ENCODE measurements at places on chromosomes 5 and 9. TPM values are rescaled to one million over a fixed set of nuclear protein-coding genes. Genes with fewer than 3 reads are reported as not detected.
A peak's percentile ranks its signal among the peaks of the same experiment; 100 is the strongest.

DNA sequence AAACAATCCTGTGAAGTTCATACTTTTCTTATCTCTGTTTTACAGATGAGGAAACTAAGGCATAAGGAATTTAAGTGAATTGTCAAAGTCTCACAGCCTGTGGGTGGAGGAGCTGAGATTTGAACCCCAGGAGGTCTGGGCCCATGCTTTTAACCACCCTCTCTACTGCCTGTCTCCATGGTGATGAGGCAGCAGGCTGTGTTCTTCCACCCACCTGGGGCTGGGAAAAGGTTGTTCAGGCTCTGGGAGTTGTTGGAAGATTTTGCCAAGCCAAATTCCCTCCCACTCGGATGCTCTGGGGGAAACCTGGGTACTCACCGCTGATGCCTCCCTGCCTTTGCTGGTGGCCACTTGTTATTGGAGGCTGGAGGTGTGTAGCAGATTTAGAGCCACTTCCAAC lies 18.3 kb upstream of the SYNPO start:
- DNase-seq, result no peak

GRCh38 chr5:166899343-166899742 lies 1392.1 kb upstream of the WWC1 start:
- DNase-seq, result no peak

DNA sequence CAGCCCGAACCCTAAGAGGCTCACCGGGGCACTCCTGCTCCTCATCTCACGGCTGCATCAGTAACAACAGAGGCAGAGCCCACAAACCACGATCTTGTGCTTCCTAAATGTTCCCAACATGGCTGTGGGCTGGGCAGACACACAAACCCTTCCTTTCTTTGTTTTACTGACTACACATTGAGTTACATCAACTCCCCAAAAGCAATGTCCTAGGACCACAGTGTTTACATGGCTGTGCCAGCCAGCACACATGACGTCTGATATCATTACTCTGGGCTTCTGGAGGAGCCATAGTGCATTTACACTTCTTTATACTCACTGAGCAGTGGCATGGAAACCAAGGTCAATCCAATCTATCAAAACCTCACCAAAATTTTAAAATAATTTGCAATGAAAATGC lies 101.4 kb downstream of the LHFPL2 start:
- no peak for DNase-seq

GRCh38 chr5:56585999-56586691 lies 229.2 kb upstream of the MAP3K1 start:
- no peak for DNase-seq

DNA sequence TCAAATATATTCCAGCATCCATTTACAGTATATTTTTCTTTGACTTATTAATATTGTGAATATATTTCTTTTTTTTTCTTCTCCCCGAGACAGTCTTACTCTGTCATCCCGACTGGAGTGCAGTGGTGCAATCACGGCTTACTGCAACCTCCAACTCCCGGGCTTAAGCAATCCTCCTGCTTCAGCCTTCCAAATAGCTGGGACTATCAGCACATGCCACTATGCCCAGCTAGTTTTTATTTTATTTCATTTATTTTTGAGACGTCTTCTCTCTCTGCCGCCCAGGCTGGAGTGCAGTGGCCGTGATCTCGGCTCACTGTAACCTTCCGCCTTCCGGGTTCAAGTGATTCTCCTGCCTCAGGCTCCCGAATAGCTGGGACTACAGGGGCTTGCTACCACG lies 7.4 kb upstream of the GLIPR2 start:
- DNase-seq, result no peak

DNA sequence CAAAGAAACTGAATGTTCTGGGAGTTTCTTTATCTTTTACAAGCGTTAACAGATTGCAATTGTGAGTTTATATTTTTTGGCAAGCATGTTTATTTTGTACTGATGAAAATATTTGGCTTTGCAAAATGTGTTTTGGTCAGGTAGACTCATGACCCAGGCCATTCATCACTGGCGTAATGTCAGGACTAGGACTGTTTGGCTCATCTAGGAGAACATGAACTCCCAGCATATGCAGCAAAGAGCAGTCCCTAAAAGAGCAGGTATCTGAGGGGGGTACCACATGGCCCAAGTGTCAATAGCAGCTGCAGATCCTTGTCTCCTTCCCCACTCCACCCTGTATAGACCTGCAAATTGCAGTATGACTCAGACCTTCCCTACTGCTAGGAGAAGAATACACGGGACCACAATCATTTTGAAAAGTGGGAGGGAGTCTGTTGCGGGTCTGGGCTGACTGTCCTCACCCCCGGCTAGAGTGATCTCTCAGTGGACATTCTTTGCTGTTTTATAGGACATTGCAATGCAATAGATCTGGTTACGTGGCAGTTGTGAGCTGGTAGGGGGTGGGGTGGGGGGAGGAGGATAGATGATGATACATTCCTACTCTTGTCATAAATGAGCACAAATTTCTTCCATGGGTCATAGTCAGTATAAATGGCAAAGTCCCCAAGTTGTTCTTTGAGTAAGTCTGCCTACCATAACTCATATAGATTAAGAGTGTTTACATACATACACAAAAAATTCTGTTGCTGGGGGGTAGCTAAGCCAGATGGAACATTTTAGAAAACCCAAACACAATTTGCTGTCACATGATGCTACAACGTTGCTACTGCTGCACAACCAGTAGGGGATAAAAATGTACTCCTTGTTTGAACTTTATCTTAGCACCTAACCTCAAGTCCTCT lies 20.8 kb upstream of the SNCAIP start:
- DNase-seq, result no peak

DNA sequence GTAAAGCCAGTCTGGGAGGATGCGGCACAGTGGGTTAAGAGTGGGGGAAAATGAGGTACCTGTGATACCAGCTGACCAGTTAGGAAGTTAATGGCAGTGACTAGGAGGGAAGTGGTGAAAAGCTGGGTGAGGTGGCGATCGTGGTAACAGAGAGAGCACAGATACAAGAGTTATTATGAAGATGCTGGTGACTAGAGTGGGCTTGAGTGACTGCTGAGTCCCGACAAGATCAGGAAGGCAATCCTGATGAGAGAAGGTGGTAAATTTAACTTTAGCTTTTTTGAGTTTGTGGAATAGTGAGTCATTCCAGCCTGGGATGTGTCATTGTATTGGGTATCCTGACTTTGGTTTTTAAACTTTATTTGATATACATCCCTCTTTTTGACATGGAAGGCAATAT lies 38.8 kb downstream of the CMYA5 start:
- no peak for DNase-seq

DNA sequence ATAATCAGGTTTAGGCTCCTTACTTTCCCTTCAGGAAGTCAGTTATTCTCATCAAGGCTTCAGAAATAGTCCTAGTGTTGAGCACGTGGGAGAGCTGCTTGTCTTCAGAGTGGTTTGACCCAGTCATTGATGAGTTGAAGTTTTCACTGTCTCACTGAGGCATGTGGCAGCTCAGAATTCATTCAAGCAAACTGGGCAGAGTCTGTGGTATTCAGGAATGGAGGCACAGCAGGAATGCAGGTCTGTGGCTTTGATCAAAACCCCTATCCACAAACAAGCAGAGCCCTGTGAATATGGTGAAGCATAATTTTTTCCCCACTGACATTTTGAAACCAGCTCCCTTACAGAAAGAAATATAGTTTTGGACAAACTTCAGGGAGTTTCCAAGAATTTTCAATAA lies 207.3 kb downstream of the CD180 start:
- DNase-seq, result no peak

GRCh38 chr9:108001237-108001636 lies 511.7 kb upstream of the KLF4 start:
- no peak for DNase-seq

DNA sequence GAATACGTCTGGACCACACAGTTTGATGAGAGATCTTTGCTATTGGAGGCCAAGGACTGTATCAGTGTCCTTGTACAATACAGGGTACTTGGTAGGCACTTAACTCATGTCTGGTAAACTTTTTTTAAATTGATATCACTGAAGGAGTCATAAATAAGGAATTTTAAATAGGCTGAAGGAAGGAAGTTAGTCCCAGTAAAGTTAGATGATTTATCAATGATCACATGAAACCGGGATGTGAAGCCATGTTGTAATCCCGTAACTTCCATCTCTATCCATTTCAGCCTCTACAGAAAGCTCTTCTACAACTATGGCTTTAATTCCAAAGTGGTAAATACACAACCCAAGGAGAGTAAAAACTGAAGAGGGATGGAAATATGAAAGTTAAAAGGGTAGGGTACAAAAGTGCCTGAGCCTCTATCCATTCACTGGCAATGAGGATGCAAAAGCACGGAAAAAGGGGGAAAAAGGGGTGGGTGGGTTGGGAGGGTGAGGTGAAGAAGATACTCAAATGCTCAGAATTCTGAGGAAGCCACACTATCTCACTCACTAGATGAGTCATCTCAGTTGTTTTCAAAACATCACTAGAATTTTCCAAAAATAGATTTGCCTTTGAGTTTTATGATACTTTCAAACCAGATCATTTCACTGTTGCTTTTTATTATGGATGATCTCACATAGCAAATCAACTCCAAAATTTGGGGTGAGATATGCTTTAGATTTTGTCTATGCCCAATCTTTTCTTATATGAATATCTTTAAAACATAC lies 1053.5 kb downstream of the NR2F1-AS1 start:
- DNase-seq, result no peak

DNA sequence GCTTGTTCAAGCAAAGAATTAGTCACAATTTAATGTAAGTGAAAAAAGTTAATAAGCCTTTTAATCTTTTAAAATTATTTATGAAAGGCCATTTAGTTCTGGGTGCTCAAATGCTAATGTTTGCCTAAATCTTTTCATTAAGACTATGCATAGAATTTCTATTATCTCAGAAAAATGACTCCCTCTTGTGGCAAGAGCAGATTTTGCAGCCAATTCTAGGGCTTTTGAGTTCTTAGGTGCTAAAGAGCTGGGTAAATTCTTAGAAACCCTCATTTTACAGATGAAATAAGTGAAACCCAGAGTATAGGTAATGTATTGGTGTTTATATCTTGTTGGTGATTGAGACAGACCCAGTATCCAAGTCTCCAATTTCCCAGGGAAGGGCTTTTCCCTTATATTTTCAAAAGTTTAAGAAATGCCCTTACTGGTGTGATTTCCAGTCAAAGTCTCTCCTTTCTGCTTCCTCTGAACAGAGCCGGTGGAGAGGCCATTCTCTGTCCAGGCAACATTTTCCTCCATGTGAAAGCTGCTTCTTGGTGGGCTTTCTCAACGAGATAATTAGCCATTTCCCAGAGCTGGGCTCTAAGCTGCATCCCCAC lies 24.1 kb upstream of the PCSK5 start:
- peak; percentile 31 for DNase-seq

ENHO gene
- 11.5 TPM for total RNA-seq

RASGRF2 gene
- 1.4 TPM for total RNA-seq

PCDHB8 gene
- total RNA-seq, result 19.8 TPM

CCDC183 gene
- total RNA-seq, result 20.0 TPM

JADE2 gene
- 2.1 TPM for total RNA-seq

CTSV gene
- total RNA-seq, result 1.3 TPM

LCN2 gene
- not detected for total RNA-seq

Measured in glutamatergic neuron (in vitro differentiated cells).